Cortex of kidney (tissue), 1 donor: ENCODE measurements at places on chromosomes 4 and X.

GRCh38 chrX:52811065-52811625, at the start of gene XAGE5:
Gene XAGE5 (plus strand): TSS chrX:52811287. CDS start chrX:52812567, 1,280 bp downstream.
- DNase-seq: no peak

DNA sequence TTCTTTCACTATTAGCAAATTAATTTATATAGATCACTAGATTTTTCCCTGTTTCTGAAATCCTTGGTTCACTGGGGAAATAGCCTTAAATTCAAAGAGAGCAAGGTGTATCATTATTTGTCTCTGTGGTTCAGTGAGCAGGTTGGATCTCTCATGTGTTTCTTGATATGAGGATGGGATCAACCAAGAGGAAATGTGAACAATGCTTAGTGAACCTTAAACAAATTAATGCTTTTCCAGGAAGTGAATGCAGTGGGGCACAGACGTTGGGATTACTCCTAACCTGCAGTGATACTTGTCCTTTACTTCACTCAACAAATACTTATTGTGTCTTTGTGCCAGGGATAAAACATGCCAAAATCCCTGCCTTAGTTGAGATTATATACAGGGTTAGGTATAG, 193.2 kb downstream of the SHROOM3 start:
- no peak for DNase-seq

GRCh38 chr4:165222651-165222994, 15.3 kb downstream of the KLHL2 start:
- no peak for DNase-seq

DNA sequence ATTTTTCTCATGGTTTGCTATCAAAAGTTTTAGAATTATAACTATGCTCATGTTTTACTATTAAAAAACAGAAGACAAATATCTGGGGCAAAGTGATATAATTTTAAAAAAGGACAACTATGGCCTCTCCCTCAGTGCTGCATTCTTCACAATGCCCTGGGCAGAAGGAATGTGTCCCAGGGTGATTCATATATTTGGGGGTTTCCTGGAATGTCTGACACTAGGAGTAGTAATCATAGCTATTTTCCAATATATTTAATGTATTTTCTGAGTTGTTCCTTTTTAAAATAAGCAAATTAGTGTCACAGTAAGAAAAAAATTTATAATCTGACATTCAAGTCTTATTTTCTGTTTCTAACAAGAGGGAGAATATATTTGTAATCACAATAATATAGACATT, 281.7 kb downstream of the UNC5C start:
- no peak for DNase-seq

- DNase-seq: no peak
Measured at GRCh38 chrX:118847676-118848075, 24.1 kb downstream of the ZCCHC12 start.

DNA sequence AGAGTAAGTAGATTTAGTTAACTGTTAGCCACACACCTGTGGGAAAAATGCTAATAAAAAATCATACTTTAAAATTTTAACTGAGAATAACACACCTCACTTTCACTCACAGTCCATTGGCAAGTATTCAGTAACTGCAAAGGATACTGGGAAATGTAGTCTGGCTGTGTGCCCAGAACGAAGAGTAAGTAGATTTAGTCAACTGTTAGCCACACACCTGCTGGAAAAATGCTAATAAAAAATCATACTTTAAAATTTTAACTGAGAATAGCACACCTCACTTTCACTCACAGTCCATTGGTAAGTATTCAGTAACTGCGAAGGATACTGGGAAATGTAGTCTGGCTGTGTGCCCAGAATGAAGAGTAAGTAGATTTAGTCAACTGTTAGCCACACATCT, 178.4 kb upstream of the NWD2 start:
- no peak for DNase-seq

- no peak for DNase-seq
Measured at GRCh38 chr4:105603158-105603557, 50.7 kb downstream of the ARHGEF38 start.

GRCh38 chrX:24563291-24564010, 83.7 kb downstream of the PCYT1B start:
- no peak for DNase-seq

DNA sequence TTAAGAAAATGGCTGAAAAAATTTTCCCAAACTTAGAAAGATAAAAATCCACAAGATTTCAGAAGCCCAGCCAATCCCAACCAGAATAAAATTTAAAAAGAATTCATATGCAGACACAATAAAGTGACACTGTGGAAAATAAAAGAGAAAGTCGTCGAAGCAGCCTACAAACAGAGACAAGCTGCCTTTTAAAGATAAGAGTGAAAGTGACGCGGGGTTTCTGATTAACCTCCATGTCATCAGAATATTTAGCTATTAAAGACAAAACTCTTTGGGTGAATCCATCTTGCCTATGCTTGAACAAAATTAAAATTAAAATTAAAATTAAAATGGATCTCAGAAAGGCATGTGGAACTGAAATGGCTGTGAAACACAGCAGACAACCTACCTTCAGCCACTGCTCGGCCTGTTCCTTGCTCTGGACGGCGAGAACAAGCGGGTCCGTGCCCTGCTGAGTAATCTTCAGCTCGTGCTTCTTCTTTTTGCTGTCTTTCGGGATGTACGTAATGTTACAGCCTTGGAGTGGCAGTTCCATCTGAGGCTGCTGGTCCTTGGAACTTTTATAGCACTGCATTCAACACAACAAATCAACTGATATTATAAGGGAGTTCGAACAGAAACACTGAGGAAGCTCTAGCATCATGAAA, 101.4 kb downstream of the AFAP1 start:
- DNase-seq: no peak

DNA sequence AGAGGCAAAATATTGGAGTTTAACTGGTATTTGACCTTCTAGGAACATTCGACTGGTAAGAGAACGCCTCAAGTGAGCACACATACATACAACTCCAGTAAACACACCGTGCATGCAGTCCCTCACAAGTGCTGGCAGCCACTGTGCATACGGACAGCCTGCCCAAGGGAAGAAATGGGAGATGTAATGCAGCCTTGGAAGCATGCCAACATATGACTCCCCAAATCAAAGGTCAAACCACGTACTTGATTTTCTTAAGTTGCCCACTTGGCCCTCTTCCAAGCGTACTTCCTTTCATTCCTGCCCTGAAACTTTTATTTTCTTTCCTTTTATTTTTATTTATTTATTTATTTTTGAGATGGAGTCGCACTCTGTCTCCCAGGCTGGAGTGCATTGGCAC, 206.6 kb downstream of the SPRY1 start:
- DNase-seq: no peak

DNA sequence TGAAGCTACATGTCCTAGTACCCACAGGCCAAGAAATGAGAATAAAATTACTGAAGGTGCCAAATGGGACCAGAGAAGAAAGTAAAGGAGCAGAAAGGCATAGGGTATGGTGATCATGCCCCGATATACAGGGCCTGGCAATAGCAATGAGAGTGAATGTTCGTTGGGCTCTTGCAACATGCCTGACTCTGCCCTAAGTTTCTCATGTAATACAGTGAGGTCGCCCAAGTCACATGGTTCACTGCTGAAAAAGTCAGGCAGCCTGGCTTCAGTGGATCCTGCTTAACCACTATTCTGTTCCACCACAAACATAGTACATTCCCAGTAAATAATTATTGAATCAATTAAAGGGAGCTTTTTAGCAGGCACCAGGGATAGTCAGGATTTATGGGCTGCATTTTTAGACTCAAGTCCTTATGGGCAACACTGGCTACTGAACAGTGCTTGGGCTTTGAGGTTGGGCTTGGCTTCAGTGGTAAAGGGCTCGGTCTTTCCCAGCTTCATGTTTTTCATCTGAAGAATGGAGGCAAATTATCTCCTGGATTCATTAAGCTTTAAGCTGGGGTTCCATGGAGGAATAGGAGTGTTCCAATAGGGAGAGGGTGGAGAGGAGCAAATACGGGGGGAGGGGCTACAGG, 67.1 kb upstream of the ZNF518B start:
- DNase-seq: no peak

DNA sequence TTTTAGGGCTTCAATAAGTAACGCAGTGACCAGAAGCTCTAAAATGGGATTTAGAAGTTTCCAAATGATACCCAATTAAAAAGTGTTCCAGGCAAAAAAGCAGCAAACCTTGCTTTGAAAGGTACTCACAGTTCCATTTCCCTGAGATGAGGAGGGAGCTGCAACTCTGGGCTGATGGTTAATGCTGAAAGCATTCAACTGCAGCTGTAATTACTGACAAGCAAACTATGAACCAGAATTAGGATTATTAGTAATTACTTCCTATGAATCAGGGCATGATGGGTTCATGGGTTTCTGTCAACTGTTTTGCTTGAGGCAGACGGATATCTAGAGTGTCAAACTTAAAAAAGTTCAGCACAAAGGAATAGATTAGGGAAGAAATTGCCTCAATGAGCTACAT, 357.4 kb downstream of the STIM2 start:
- DNase-seq: no peak

- no peak for DNase-seq
Measured at GRCh38 chr4:74334636-74335035, 26.4 kb downstream of the EPGN start.

DNA sequence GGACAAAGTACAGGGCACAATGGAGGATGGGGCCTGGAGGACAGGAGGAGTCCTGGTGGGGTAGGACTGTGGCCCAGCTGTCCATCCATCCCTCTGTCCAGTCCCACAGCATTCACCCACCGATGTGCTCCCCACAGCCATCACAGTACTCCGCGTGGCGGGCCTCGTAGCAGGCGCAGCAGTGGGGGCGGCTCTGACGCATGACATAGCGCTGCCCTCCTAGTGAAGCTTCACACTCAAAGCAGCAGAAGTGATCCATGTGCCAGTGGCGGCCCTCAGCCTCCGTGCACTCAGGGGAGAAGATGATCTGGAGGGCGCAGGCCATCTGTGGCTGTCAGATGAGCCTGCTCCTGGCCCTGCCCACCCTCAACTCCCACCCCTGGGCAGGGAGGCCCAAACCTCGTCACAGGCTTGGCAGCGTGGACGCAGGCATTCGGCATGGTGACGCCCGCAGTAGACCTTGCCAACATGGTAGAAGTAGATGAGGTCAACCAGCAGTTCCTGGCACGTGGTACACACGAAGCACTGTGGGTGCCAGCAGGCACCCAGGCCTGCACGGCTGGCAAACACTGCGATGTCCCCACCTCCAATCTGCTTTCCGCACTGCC, 6.3 kb downstream of the PLP2 start:
- no peak for DNase-seq

GRCh38 chrX:69222103-69223090, 57.1 kb upstream of the PJA1 start:
- no peak for DNase-seq

GRCh38 chrX:150324035-150324728, 38.9 kb upstream of the MAMLD1 start:
- no peak for DNase-seq

- DNase-seq: no peak
Measured at GRCh38 chr4:41360214-41360920, 103.6 kb downstream of the UCHL1 start.
